Sigmoid colon (tissue), 7 donors: ENCODE measurements at places on chromosomes 13 and 19.
A peak's percentile ranks its signal among the peaks of the same experiment; 100 is the strongest.

DNA sequence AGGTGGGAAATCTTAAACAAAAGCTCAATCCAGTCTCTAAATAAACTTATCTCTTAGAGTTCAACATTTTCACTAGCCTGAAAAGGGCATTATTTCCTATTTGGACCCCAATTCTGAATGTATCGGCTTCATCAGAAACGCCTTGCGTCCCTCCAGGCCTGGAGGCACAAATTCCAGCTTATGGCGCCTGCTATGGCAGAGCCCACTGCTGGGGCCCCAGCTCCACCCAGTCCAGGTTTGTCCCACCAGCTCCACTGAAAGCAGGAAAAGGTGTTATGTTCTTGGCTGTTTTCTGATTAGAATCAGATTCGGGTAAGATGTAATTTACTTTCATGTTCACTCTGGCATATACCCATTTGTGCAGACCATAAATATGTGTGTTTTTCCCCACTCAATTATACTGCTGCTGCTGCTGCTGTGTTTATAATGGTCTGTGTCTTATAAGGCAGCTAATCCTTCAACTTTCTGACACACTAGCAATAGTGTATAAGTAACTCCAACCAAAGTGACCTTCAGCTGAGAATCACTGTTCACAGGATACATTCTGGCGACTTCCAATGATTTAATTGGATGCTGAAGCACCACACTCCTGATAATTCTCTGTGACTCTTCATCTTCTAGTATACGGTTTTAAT is 6.4 kb downstream of the IRS2 start:
- no peaks in the 10 kb centered on the region for H3K27me3 ChIP-seq
- peak overlapping the region; percentile 79 for H3K27ac ChIP-seq
- H3K4me3 ChIP-seq, result peak overlapping the region; percentile 89
- no peak for DNase-seq
- H3K36me3 ChIP-seq, result peaks cover 24% of the 10 kb centered on the region
- H3K4me1 ChIP-seq, result no peaks in the 10 kb centered on the region

GRCh38 chr13:96075953-96076543 is 13.9 kb upstream of the HS6ST3 start:
- DNase-seq, result no peak
- no peaks in the 10 kb centered on the region for H3K36me3 ChIP-seq
- no peak overlapping the region for H3K27ac ChIP-seq
- H3K4me1 ChIP-seq, result no peaks in the 10 kb centered on the region

GRCh38 chr19:518598-519231 is 11.4 kb downstream of the TPGS1 start:
- H3K36me3 ChIP-seq, result peaks cover 10% of the 10 kb centered on the region
- no peak overlapping the region for H3K27ac ChIP-seq
- H3K4me3 ChIP-seq, result no peak overlapping the region
- DNase-seq, result peak; percentile 62

DNA sequence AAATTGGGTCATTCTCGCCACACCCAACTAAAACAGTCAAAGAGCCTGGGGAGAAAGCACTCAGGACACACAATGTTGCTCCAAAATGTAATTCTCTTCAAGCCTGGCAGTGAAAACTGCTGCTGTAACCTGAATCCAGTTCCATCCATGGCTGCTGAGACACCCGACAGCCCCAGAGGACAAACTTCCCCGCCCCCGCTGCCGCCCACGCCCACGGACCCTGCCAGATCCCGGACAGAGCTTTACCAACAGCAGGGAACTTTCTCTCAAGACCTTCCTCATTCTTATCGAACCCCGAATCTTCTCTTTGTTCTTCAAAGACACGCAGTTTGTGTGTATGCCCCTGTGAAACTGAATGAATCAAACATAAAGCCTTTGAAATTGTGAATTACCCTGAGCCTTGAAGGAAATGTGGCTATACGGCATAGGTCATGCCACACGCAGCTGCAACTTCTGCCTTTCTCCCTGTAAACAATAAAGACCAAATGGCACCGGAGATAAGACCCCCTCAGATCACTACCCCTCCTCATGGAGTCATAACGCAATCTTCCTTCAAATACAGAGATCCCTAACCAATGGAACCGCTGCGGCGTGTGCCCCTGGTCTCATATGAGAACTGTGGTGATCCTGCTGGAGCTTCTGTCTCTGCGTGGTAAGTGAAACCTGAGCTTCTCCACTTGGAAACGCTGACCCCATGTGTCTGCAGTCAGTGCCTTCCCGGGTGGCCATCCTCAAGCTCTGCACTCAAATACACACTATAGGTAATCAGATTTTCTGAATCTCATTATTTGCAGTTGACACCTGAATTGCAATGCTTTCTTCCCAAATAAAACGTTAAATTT is 4.8 kb upstream of the LAMP1 start:
- peak overlapping the region; percentile 18 for H3K4me3 ChIP-seq
- no peaks in the 10 kb centered on the region for H3K36me3 ChIP-seq
- DNase-seq, result no peak
- H3K4me1 ChIP-seq, result peaks cover 13% of the 10 kb centered on the region
- H3K27ac ChIP-seq, result peak overlapping the region; percentile 28

- no peak overlapping the region for H3K27ac ChIP-seq
- no peaks in the 10 kb centered on the region for H3K27me3 ChIP-seq
- no peaks in the 10 kb centered on the region for H3K4me1 ChIP-seq
- H3K36me3 ChIP-seq, result no peaks in the 10 kb centered on the region
- no peak for DNase-seq
- no peak overlapping the region for H3K4me3 ChIP-seq
Observed at GRCh38 chr13:102132777-102133295, 269.0 kb downstream of the FGF14 start.
